Activated T-cell treated with anti-CD3 and anti-CD28 coated beads for 4 hours (primary cell): ENCODE measurements at places on chromosomes 2 and 18.

DNA sequence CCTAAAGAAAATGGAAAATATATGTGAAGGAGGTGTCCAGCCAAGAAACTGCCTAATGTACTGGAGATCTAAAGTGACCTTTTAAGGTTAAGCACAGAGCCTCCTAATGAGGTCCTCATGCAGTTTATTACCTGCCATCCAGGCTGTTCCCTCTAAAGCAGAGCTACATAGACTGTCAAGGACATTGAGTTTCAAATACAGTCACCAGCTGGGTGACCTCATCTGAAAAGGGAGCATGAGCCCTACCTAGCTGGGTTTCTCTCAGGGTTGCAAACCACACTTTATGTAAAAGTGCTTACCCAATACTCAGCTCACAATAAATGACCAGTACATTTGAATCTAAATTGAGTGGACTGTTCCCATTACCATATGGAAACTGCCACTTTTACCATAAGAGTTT, 65.4 kb upstream of the CTNNA2 start:
- no peak for DNase-seq

- no peak for DNase-seq
Observed at GRCh38 chr2:234172066-234172465, 121.6 kb downstream of the SPP2 start.

- DNase-seq = no peak
Observed at GRCh38 chr18:64982414-64983055, 768.3 kb upstream of the CDH7 start.

DNA sequence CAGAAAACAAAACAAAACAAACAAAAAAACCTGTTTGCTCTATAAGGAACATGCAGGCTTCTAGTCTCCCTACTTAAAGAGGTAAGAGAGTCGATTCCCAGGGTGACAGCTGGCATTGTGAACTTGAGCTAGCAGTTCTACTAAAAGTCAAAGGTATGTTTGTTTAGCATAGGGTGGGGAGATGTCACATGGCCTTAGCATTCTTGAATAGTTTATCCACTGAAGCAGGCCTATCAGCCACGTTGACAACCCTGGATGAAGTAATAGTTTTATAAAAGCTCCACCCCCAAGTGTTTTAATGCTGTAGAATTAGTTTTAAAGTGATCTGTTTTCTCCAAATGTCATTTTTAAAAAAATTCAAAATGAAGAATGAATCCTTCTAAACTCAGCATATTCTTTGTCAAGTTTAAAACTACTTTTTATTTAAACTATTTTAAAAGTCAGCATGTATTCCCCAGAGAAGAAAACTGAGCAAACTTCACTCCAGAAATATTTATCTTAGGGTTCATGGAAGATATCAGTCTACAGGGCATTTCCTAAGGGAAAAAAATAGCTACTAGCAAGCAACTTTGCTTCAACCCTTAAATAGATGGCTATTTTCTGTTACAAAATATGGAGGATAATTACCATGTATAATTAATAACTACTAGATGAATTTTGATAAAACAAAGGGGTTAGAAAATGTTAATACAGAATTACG, 1.7 kb downstream of the MYOM1 start:
- no peak for DNase-seq

DNA sequence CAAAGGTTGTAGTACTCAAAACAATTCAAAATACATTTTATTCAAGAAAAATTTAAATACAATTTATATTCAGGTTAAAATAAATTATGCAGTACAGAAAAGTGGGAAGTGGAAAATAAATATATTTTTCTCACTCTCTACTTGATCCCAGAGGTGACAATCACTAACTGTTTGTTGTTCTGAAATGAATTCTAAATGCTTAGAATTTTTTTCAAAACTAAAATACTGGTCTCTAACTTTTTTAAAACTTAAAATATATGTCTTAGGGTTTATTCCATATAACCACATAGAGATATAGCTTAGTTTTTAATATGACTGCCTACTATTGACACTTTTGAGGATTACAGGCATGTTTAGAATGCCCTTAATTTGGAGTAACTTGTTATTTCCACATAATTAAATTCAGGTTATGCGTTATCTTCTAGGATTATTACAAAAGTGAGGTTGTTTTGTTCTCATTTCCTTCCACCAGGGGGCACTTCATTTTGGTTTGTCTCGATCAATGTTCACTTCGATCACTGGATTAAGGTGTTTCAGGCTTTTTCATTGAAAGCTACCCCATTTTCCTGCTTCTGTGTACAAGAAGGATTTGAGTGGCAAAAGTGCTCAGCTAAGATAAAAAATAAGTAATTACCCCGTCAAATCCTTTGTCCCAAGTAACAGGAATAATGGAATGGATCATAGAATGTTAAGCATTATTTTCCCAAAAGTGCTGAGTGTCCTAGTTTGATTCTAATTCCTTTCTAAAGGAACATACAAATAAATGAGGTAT, 27.1 kb upstream of the TFPI start:
- DNase-seq = no peak

- no peak for DNase-seq
Observed at GRCh38 chr2:200618590-200619021, 32.8 kb downstream of the AOX1 start.

DNA sequence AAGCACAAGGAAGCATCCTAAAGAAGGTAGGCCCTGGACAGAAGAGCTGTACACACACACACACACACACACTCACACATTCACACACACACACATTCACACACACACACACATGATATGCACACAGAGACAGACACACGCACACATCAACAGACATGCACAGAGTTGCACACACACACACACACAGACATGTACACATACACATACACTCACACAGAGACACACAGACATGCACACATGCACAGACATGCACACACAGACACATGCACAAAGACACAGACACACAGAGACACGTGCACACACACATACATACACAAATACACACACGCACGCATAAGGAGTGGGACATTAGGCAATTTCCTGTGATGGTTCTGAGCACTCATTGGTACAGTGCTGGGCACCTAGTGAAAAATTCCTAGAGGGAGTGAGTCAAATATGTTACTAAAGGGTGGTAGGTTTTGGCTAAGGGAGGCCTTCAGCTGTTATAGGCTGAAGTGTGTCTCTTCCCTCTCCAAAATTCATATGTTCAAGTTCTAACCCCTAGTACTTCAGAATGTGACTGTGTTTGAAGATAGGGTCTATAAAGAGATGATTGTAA, 26.4 kb downstream of the THNSL2 start:
- DNase-seq = no peak

DNA sequence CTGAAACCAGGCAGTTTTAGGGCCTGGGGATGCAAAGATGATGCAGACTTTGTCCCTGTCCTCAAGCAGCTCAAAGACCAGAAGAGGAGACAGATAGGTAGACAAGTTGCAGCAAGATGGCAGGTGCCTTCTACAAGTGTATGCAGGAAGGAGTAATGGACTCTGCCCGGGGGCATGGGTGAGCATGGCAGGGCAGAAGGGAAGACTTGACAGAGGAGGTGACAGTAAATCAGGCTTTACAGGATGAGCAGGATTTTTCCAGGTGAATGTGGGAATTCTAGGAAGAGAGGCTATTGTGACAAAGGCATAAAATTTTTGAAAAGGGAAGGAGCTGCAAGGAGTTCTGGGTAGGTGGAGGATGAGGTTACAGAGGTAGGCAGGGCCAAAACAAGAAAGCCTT, 4.7 kb downstream of the EFEMP1 start:
- DNase-seq = no peak

DNA sequence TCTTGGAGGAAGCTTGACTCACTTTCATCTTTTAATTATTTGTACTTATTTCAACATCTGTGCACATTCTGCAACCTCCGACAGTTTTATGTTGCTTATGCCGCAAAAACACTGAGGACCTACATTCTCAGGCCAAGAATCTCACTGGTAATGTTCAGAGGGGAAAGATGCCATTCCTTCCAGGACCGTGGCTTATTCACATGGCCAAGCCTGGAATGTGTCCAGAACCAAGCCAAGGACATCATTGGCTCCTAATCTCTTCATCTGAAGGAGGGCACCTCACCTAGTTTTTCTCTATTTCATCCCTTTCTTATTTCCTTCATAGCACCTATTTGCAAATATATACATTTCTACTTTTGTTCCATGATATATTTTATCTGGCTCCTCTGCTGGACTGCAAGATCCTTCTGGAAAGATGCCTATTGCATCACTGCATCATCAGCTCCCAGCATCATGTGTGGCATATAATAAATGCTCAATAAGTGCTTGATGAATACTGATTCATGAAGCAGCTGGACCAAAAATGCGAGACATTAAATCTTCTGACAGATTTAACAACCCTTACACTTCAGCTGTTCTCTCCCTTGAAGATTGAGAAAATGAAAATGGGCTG, 377.1 kb downstream of the TNS1 start:
- DNase-seq = no peak

GRCh38 chr2:47486841-47487497, 84.0 kb downstream of the MSH2 start:
- no peak for DNase-seq

GRCh38 chr2:62309465-62310091, 113.7 kb downstream of the B3GNT2 start:
- DNase-seq = peak; percentile 22

DNA sequence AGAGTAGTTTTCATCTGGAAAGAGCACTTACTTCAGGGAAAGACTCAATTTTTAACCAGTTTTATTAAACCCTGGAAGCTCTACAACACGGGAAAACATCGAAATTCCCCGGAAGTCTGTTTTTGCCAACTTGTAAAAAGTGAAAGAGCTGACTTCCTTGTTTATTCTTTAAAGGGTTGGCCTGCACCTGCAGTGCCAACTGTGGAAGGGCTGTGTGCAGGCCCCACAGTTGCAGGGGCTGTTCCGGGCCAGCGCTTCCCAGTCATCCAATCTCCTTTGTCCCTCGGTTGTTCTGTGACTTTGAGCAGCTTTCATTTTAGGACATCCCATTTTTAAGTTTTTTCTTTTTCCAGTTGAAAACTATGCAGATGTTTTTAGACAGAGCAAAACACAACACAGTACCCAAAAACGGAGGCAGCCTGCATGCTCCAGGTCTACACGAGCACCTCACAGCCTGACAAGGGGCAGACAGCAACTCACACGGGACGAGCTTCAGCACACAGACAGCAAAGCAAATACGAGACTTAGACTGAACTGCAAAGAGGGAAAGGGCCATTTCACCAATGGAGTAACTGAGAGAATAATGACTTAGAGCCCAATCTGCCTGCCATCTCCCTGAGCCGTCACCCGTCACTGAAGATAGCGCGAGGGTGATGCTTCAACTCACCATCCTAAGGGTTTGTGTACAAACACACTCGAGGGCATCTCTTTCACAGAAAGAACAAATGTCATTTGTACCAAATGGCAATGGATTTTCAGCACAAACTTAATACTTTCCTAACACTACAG, 70.6 kb downstream of the EMILIN2 start:
- DNase-seq = no peak

- no peak for DNase-seq
Observed at GRCh38 chr2:165587335-165587938, 117.9 kb downstream of the CSRNP3 start.

- DNase-seq = no peak
Observed at GRCh38 chr2:118197011-118197675, 108.9 kb downstream of the INSIG2 start.

DNA sequence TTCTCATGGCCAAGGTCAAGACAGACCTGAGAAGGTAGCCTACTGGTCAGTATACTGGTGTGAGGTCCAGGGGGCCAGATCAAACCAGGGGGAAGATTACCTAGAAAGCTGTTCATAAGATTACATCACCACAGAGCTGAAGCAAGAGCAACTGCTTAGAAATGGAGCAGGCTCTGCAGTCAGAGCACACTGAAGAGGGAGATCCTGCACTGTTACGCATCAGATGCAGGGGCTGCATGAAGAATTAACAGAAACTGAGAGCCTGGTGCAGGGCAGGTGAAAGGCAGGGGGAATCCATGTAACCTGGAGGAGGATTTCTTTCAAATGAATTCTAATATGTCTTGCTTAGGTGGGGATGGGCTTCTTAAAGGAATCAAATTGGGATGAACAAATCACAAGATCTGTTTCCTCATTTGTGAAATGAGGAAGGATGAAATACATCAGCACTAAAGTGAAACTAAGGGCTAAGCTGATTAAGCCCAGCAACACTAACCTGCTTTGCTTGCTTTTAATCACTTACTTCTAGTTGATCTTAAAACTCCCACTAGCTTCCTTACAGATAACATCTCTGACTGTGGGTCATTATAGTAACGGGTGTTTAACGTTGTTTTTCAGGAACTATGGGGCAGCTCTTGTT, 74.3 kb upstream of the ADAM23 start:
- DNase-seq = no peak

DNA sequence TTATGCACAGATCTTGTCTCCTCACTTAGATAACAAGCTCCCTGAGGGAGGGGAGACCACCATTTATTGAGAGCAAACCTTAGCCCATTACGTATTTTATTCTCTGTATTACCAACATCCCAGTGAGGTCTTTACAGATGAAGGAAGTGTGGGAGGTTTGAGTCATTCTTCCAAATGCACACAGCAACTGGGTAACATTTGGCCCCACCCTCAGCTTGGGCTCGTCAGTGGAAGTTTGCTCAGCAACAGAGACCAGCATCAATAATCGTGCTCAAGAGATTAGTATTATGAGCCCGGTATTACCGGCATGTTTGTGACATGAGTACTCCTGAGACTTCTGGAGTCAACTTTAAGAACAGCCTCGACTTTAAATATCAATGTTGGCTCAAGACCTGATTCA, 168.6 kb downstream of the ETAA1 start:
- no peak for DNase-seq

DNA sequence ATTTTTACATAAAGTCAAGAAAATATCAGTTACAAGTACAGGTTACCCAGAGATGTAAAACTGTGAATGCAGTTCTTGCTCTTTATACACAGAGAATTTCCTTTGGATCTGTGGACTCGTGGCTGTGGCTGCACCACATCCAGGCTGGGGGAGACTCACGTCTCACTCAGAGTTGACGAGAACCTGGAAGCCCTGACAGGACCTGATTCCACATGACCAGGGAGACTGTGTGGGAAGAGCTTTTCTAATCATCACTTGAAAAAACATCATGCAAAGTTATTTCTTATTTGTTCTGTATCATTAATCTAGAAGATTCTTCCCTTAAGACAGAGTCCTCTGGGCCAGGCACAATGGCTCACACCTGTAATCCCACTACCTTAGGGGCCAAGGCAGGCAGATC, 1159.0 kb downstream of the RPIA start:
- DNase-seq = no peak

DNA sequence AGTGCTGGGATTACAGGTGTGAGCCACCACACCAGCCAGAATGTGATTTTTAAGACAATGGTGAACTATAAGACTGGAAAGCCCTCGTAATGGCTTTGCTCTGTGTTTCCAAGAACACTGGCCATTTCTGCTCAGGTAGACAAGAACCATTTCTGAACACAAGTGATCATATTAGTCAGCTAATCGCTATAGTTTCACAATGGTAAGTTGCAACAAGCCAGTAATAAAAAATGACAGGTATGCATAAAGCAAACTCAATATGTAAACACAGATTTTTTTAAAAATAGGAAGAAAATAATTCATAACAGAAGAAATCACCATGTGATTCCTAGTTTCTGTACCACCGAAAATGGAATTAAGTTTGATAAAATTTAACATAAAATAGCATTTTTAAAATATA, 166.5 kb downstream of the THADA start:
- no peak for DNase-seq
